ENCODE measurements at places on chromosomes 2 and 18. TPM values are rescaled to one million over a fixed set of nuclear protein-coding genes. Genes with fewer than 3 reads are reported as not detected.

The C2orf66 gene
- total RNA-seq = 0.18 TPM

DNA sequence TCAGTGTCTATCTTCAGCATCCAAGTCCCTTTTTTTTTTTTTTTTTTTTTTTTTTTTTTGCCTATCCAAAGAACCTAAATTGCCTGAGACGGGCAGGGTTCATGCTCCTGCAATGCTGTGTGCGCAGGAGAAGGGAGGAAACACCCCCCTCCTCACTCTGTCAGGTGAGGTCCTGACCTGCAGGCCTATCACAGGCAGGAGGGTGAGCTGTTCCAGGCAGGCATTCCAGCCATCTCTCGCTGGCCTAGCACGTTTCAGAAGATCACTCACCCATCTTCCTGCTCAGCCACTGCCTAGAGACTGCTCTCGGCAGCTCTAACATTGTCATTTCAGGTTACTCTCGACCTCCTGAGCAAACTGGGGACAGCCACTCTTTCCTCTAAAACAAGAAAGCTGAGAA is 48.4 kb upstream of the LAPTM4A start:
- no peaks in the 10 kb centered on the region for H3K4me1 ChIP-seq
- H3K36me3 ChIP-seq = no peaks in the 10 kb centered on the region
- no peak overlapping the region for H3K4me3 ChIP-seq
- DNase-seq = no peak

The CCDC148 gene
- total RNA-seq = not detected

The CHRND gene
- not detected for total RNA-seq

The TTC32 gene
- total RNA-seq = 36.9 TPM

The DSG4 gene
- not detected for total RNA-seq

The PDE11A gene
- not detected for total RNA-seq

The ERFE gene
- total RNA-seq = not detected

- peak overlapping the region; percentile 94 for H3K4me3 ChIP-seq
- H3K36me3 ChIP-seq = peaks cover 2% of the 10 kb centered on the region
- H3K27ac ChIP-seq = peak overlapping the region; percentile 96
- no peaks in the 10 kb centered on the region for H3K27me3 ChIP-seq
- H3K4me1 ChIP-seq = peaks cover 53% of the 10 kb centered on the region
Measured at GRCh38 chr2:160405077-160405867, 88.3 kb downstream of the RBMS1 start.

All from T-helper 17 cell (primary cell).